T-helper 17 cell (primary cell): ENCODE measurements at places on chromosomes 12 and 14.

- no peaks in the 10 kb centered on the region for H3K27me3 ChIP-seq
- H3K4me1 ChIP-seq = no peaks in the 10 kb centered on the region
- H3K27ac ChIP-seq = no peak overlapping the region
- H3K4me3 ChIP-seq = no peak overlapping the region
- DNase-seq = no peak
- H3K36me3 ChIP-seq = no peaks in the 10 kb centered on the region
Measured at GRCh38 chr14:98591161-98591560, 680.8 kb downstream of the BCL11B start.

GRCh38 chr12:25245491-25245890, 5.2 kb downstream of the KRAS start:
- H3K36me3 ChIP-seq = no peaks in the 10 kb centered on the region
- H3K27ac ChIP-seq = peak overlapping the region; percentile 49
- no peaks in the 10 kb centered on the region for H3K27me3 ChIP-seq
- no peak for DNase-seq
- H3K4me3 ChIP-seq = no peak overlapping the region

GRCh38 chr12:118145113-118145797, 9.3 kb downstream of the PEBP1 start:
- H3K36me3 ChIP-seq = peaks cover 2% of the 10 kb centered on the region
- H3K27ac ChIP-seq = peak overlapping the region; percentile 54
- no peaks in the 10 kb centered on the region for H3K27me3 ChIP-seq
- H3K4me3 ChIP-seq = no peak overlapping the region

GRCh38 chr12:61422786-61423185, 837.4 kb upstream of the USP15 start:
- H3K36me3 ChIP-seq = no peaks in the 10 kb centered on the region
- H3K4me1 ChIP-seq = no peaks in the 10 kb centered on the region
- DNase-seq = no peak
- no peak overlapping the region for H3K4me3 ChIP-seq
- H3K27me3 ChIP-seq = no peaks in the 10 kb centered on the region

DNA sequence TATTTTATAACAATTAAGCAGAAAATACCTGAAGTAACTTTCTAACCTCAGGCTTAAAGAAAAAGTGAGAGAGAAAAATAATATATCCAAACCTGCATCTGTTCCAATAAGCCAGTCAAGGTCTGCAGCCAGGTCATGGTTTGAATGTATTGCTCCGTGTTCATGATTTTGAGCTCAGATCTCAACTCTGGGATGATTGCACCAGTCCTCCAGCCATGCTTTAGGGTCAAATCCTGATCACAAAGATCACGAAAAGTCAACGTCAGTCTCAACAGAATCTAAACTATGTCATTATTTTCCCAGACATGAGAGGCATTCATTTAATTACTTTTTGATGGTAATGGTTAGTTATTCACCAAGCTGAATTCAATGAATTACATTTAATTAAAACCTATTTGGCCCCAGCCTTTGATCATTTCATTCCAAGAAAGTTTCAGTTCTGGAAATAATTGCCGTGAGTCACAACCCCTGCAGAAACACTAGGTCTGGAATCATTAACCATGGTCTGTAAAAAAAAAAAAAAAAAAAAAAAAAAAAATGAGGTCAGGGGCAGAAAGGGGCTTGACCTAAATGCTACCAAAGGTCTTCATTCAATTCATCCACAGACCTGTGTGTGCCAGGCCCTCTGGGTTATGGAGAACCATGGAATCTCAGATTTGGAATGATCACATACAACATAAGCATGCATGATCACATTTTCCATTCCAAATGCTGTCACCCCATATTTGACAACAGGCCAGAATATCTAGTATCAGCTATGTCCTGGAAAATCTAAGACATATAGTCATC, 55.6 kb downstream of the NT5DC3 start:
- no peak overlapping the region for H3K4me3 ChIP-seq
- H3K27me3 ChIP-seq = no peaks in the 10 kb centered on the region
- no peak overlapping the region for H3K27ac ChIP-seq
- no peak for DNase-seq
- peaks cover 13% of the 10 kb centered on the region for H3K36me3 ChIP-seq

DNA sequence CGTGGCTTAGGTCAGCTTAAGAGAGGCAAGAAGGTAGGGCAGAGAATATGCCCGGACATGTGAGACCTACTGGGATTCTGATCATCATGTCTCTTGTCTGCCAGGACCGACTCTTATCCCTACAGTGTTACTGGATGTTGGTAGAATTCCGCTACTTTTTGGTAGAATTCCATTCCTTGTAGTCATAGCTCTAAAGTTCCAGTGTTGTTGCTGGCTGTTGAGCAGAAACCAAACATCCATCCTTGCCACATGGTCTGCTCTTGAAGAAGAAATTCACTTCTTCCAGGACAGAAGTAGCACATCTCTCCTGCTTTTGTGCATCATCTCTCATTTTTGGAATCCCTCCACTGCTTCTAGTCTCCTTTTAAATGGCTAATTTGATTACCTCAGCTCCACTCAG, 453.7 kb downstream of the RPL10L start:
- H3K27ac ChIP-seq = no peak overlapping the region
- no peaks in the 10 kb centered on the region for H3K27me3 ChIP-seq
- no peaks in the 10 kb centered on the region for H3K4me1 ChIP-seq
- no peak for DNase-seq

- no peaks in the 10 kb centered on the region for H3K27me3 ChIP-seq
- peak overlapping the region; percentile 97 for H3K27ac ChIP-seq
- H3K36me3 ChIP-seq = peaks cover 4% of the 10 kb centered on the region
Measured at GRCh38 chr12:69239922-69240630, 707 bp downstream of the CPSF6 start.

GRCh38 chr12:3950714-3951320, 77.6 kb upstream of the PARP11 start:
- H3K36me3 ChIP-seq = peaks cover 7% of the 10 kb centered on the region
- peaks cover 42% of the 10 kb centered on the region for H3K4me1 ChIP-seq
- no peaks in the 10 kb centered on the region for H3K27me3 ChIP-seq
- peak overlapping the region; percentile 94 for H3K27ac ChIP-seq
- peak overlapping the region; percentile 67 for H3K4me3 ChIP-seq

DNA sequence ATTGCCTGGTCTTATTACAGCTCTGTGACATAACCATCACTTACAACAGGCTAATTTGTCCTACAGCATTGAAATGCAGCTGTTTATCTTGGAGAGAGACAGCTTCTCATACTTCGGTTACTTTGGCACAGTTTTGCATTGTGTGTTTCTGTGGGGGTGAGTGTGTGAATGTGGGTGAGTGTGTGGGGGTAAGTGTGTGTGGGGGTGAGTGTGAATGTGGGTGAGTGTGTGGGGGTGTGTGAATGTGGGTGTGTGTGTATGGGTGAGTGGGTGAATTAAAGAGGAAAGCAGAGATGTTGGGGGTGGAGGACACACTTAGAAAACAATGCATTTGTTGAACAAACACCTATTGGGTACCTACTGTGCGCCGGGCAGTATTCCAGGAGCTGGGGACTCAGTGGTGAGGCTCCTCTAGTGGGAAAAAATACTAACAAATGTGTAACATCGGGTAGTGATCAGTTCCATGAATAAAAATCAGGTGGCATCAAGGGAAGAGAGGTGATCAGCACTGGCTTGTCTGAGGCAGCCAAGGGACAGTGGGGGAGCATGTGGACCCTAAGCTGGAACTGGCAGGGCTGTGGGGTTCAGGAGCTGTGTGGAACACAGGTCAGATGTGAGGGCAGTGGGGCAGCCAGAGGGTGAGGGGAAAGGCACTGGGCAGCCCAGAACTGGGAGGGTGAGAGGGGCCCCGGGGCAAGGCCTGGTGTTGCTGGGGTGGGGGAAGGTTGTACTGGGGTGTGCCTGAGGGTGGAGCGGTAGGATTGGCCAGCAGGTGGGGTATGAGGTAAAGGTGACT, 44.1 kb upstream of the AMN start:
- no peak for DNase-seq
- H3K4me3 ChIP-seq = no peak overlapping the region
- H3K27me3 ChIP-seq = no peaks in the 10 kb centered on the region
- no peak overlapping the region for H3K27ac ChIP-seq
- peaks cover 9% of the 10 kb centered on the region for H3K4me1 ChIP-seq

- no peaks in the 10 kb centered on the region for H3K27me3 ChIP-seq
- peaks cover 9% of the 10 kb centered on the region for H3K36me3 ChIP-seq
- DNase-seq = no peak
- peaks cover 34% of the 10 kb centered on the region for H3K4me1 ChIP-seq
- H3K4me3 ChIP-seq = no peak overlapping the region
Measured at GRCh38 chr12:6550294-6551062, 5.4 kb downstream of the IFFO1 start.

DNA sequence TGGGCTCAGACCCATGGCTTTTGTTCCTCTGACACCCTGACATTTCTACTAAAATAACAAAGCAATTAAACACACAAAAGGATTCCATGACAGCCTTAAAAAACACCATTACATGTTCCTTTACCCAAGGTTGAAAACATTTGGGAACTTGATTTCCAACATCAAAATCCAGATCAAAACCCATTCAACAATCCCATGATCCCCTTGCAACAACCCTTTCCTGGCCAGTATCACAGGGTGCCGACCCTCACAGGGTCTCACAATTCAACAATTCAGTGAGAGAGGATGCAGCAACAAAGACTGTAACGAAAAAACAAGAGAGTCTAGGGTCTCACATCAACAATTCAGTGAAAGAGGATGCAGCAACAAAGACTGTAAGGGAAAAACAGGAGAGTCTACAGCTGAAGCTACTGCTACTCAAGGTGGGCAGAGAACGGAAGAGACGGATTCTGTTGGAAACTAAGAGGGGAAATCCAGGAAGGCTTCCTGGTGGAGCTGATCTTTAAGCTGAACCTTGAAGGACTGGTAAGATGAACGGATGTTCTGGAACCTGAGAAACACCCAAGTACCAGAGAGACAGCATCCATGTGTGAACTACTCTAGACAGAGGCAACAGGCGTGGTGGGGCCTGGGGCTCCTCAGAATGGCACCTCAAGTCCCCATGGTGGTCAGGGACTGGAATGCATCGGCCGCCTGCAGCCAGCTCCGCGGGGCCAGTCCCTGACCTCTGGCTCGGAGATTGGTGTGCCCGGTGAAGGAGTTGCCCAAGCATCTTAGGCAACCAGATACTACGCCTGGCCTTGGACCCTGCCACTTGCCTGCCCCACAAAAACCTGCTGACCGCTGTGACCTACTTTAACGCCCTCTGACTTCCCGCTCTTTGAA, 22.7 kb upstream of the ZFP36L1 start:
- H3K4me3 ChIP-seq = peak overlapping the region; percentile 90
- H3K4me1 ChIP-seq = peaks cover 56% of the 10 kb centered on the region
- DNase-seq = no peak
- H3K27me3 ChIP-seq = no peaks in the 10 kb centered on the region
- H3K27ac ChIP-seq = peak overlapping the region; percentile 99

- no peak for DNase-seq
- no peak overlapping the region for H3K4me3 ChIP-seq
- H3K27ac ChIP-seq = no peak overlapping the region
- peaks cover 28% of the 10 kb centered on the region for H3K27me3 ChIP-seq
- peaks cover 2% of the 10 kb centered on the region for H3K4me1 ChIP-seq
Measured at GRCh38 chr12:52727037-52727436, 23.7 kb upstream of the KRT77 start.

- no peak overlapping the region for H3K27ac ChIP-seq
- no peak for DNase-seq
- peaks cover 13% of the 10 kb centered on the region for H3K4me1 ChIP-seq
- no peak overlapping the region for H3K4me3 ChIP-seq
Measured at GRCh38 chr12:123908884-123909725, 63.5 kb downstream of the CCDC92 start.

- H3K36me3 ChIP-seq = no peaks in the 10 kb centered on the region
- H3K27ac ChIP-seq = peak overlapping the region; percentile 8
- H3K27me3 ChIP-seq = no peaks in the 10 kb centered on the region
- no peak for DNase-seq
- no peak overlapping the region for H3K4me3 ChIP-seq
- H3K4me1 ChIP-seq = peaks cover 19% of the 10 kb centered on the region
Measured at GRCh38 chr12:121452340-121452984, 52.5 kb downstream of the RNF34 start.

DNA sequence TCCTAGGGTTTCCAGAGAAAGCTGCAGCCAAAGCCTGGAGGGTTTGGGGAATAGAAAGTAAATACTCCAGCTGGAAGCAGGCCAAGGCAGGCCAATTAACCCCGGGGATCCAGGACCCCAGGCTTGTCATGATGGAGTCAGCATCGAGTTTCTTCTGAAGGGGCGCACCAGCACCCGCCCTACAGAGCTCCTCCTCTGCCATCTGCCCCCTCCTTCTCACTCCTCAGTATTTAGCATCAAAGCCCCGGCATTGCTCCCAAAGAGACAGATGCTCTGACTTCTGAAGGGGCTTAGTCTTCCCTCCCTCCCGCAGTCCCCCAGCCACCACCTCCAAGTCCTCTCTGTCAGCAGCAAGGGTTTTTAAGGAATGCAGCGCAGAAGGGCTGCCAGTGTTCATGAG, 285.1 kb upstream of the NOS1 start:
- no peaks in the 10 kb centered on the region for H3K4me1 ChIP-seq
- no peak overlapping the region for H3K4me3 ChIP-seq
- H3K27me3 ChIP-seq = no peaks in the 10 kb centered on the region
- H3K27ac ChIP-seq = no peak overlapping the region
- no peaks in the 10 kb centered on the region for H3K36me3 ChIP-seq
- no peak for DNase-seq

GRCh38 chr12:526089-526488, 66.3 kb downstream of the B4GALNT3 start:
- H3K4me1 ChIP-seq = peaks cover 2% of the 10 kb centered on the region
- peaks cover 7% of the 10 kb centered on the region for H3K27me3 ChIP-seq
- H3K27ac ChIP-seq = no peak overlapping the region
- no peak for DNase-seq
- H3K4me3 ChIP-seq = no peak overlapping the region

- H3K27me3 ChIP-seq = peaks cover 40% of the 10 kb centered on the region
- peaks cover 5% of the 10 kb centered on the region for H3K4me1 ChIP-seq
- H3K36me3 ChIP-seq = peaks cover 3% of the 10 kb centered on the region
- no peak overlapping the region for H3K27ac ChIP-seq
- no peak for DNase-seq
Measured at GRCh38 chr12:48572326-48572725, 2.5 kb upstream of the LALBA start.

GRCh38 chr12:5827591-5827990, 117.5 kb downstream of the ANO2 start:
- H3K4me1 ChIP-seq = no peaks in the 10 kb centered on the region
- H3K4me3 ChIP-seq = no peak overlapping the region
- DNase-seq = no peak
- H3K36me3 ChIP-seq = no peaks in the 10 kb centered on the region
- H3K27me3 ChIP-seq = peaks cover 17% of the 10 kb centered on the region

GRCh38 chr14:69013943-69014782, 35.1 kb upstream of the ACTN1 start:
- H3K36me3 ChIP-seq = no peaks in the 10 kb centered on the region
- H3K27ac ChIP-seq = no peak overlapping the region
- H3K4me3 ChIP-seq = no peak overlapping the region
- H3K4me1 ChIP-seq = peaks cover 2% of the 10 kb centered on the region
- H3K27me3 ChIP-seq = no peaks in the 10 kb centered on the region
